ENCODE measurements at places on chromosomes 5 and 9. TPM values are rescaled to one million over a fixed set of nuclear protein-coding genes. Genes with fewer than 3 reads are reported as not detected.

- DNase-seq = no peak
Observed at GRCh38 chr9:78127279-78128225, 95.9 kb upstream of the GNAQ start.

GRCh38 chr9:83069651-83070050 is 6.7 kb upstream of the RASEF start:
- DNase-seq = no peak

GRCh38 chr9:137552022-137552768 is 516 bp downstream of the MRPL41 start:
- peak; percentile 28 for DNase-seq

DNA sequence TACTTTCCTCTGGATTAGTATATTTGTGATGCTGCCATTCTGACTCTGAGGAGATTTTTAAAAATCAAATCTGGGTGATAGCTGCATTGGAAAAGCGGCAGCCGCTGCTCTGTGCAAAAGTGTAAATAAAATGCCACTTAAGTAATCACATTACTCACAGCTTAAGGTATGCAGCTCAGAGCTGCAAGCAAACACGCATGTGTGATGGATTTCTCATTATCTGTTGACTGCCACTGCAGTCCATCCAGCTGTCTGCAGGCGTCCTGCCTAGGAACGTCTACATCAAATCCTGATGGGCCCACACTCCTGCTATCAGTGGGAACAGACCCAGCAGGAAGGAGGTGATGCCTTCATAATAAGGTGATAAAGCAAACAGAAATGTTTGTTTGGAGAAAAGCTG is 216.9 kb downstream of the SPOCK1 start:
- no peak for DNase-seq

The PCDHGC4 gene
- not detected for total RNA-seq

The FGD3 gene
- 156 TPM for total RNA-seq

DNA sequence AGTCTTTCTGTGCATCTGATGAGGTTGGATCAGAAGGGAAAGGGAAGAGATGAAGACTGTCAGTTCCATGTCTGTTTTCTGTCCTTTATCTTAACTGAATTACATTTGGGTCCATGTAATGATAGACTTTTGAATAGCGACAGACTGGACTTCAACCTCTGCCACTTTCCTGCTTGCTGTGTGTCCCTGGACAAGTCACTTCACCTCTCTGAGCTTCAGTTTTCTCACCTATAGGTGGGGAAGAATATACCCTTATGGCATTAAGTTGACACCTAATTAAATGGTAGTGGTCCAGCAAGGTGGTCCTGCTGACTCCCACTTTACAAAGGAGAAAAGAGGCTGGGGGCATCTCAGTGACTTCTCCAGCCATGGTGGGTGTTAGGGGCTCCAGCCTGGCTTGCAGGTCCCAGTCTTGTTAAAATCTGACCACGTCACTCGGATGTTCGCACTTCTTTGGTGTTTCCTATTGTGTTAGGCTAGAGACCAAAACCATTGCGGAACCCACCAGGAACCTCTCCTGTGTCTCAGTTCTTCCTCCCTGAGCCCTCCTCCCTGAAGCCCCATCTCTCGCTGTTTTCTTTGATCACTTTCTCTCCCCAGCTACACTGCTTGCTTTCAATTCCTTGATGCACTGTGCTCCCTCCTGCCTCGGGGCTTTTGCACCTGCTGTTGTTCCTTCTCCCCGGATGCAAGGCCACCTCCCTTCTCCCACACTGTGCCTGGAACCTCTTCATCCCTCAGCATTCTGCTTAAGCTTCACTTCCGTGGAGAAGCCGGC is 256.5 kb downstream of the NSG2 start:
- no peak for DNase-seq

- no peak for DNase-seq
Observed at GRCh38 chr9:27413511-27414219, 110.4 kb upstream of the IFNK start.

The TNC gene
- not detected for total RNA-seq

- DNase-seq = no peak
Observed at GRCh38 chr9:128788445-128788844, 1.4 kb downstream of the TBC1D13 start.

GRCh38 chr9:89915187-89915586 is 310.4 kb downstream of the GADD45G start:
- DNase-seq = no peak

The TXN gene
- 206 TPM for total RNA-seq

The CDH10 gene
- total RNA-seq = not detected

DNA sequence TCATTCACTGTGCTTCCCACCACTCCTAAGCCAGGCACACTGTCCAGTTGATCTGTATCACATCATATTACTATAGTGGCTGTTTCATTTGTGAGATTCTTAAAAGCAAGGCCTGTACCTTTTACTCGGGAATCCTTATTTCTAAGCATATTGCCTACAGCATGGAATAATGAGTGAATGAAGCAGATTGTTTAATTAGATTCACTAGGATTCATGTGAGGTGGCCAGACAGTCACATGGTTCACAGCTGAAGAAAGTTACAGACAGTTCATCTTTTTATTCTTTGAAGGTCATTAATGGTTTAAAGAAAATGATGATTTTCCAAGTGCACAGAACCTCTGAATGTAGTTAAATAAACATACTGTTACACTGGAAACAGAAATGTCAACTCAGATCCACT is 24.3 kb upstream of the SEMA6A start:
- DNase-seq = no peak

DNA sequence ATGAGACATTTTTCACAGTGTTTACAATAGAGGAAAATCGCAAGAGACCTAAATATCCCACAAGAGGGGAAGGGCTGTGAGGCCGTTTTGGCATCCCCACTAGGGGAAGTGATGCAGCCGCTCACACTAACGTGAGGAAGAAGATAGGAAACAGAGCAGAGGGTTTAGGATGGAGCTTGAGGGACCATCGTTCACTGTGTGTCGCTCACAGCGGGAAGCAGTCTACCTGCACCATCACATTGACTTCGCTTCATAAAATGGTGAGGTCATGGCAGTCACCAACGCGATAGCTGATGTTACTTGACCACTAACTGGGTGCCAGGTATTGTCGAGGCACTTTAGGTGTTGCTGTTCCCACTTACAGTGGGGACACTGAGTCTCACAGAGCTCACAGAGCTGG is 35.6 kb downstream of the PRRX2 start:
- DNase-seq = no peak

GRCh38 chr5:178542455-178542854 is 47.7 kb downstream of the COL23A1 start:
- DNase-seq = no peak

The ZNF474 gene
- not detected for total RNA-seq

- no peak for DNase-seq
Observed at GRCh38 chr5:39218482-39219402, 621 bp downstream of the FYB1 start.

The OR1Q1 gene
- total RNA-seq = not detected

GRCh38 chr9:10921671-10922070 is 308.9 kb upstream of the PTPRD start:
- no peak for DNase-seq
